ENCODE measurements at places on chromosomes 4 and X. TPM values are rescaled to one million over a fixed set of nuclear protein-coding genes. Genes with fewer than 3 reads are reported as not detected.

The TMEM144 gene
- 4.3 TPM for total RNA-seq

The FAM184B gene
- total RNA-seq, result not detected

The DCAF12L2 gene
- total RNA-seq, result not detected

The PLXNA3 gene
- total RNA-seq, result 21.2 TPM

The LGI2 gene
- not detected for total RNA-seq

The SERPINA7 gene
- not detected for total RNA-seq

The CXorf65 gene
- not detected for total RNA-seq

The MAB21L2 gene
- total RNA-seq, result not detected

The PFKFB1 gene
- not detected for total RNA-seq

The EVC2 gene
- 12.2 TPM for total RNA-seq

The RAB33A gene
- 3.3 TPM for total RNA-seq

The PALLD gene
- total RNA-seq, result 240 TPM

The ZNF718 gene
- 4.8 TPM for total RNA-seq

The CPZ gene
- total RNA-seq, result 1.6 TPM

The MAGEB1 gene
- total RNA-seq, result not detected

The OTC gene
- not detected for total RNA-seq

The NLGN3 gene
- 0.22 TPM for total RNA-seq

The CDX4 gene
- not detected for total RNA-seq

The CXorf51B gene
- not detected for total RNA-seq

The ARMCX2 gene
- total RNA-seq, result 48.1 TPM
